Right ventricle myocardium superior (tissue), 1 donor: ENCODE measurements at places on chromosomes 2 and 18. TPM values are rescaled to one million over a fixed set of nuclear protein-coding genes. Genes with fewer than 3 reads are reported as not detected.

DNA sequence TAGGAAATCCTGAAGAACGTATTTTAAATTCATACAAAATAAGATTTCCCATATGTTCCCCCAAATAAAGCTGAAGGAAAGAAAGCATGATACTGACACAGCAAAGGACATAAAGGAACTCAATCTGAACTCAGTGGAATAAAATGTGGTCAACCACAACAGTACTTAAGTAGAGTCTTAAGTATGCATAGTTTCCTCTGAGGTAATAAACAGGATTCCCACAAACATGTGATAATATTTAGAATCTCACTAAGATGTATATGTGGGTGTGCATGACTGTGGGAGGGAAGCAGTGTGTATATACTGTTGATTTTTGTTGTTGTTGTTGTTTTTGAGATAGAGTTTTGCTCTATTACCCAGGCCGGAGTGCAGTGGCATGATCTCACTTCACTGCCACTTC, 69.3 kb downstream of the NOL10 start:
- DNase-seq = no peak

GRCh38 chr2:176126929-176127773, 2.4 kb upstream of the HOXD8 start:
- DNase-seq = peak; percentile 66

DNA sequence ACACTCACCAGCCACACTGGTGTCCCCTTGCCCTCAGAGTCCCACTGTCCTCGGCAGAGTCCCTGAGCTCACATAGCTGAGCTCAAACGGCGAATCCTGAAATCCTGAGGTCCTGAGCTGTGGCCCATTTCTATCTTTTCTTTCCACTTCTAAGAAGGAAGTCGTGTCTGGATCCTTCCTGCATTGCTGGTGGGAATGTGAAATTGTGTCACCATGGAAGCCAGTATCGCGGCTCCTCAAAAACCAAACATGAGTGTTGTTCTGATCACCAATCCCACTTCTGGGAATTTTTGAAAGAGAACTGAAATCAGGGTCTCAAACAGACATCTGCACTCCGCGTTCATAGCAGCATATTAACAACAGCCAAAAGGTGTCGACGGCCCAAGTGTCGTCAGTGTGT, 244.7 kb downstream of the EIPR1 start:
- DNase-seq = no peak

- no peak for DNase-seq
These were observed 57.8 kb downstream of the CYB5A start for GRCh38 chr18:74233933-74234325.

GRCh38 chr2:198697218-198697617, 760.5 kb downstream of the SATB2 start:
- DNase-seq = no peak

GRCh38 chr2:114724454-114724853, 282.0 kb downstream of the DPP10 start:
- DNase-seq = no peak

GRCh38 chr2:200944467-200945394, 18.7 kb downstream of the ORC2 start:
- no peak for DNase-seq

- no peak for DNase-seq
These were observed 383.7 kb downstream of the SOCS6 start for GRCh38 chr18:70672581-70672980.

- peak; percentile 62 for DNase-seq
These were observed 157.8 kb downstream of the BCL2 start for GRCh38 chr18:63161761-63162195.

GRCh38 chr2:234840336-234840735, 111.5 kb upstream of the SH3BP4 start:
- no peak for DNase-seq

DNA sequence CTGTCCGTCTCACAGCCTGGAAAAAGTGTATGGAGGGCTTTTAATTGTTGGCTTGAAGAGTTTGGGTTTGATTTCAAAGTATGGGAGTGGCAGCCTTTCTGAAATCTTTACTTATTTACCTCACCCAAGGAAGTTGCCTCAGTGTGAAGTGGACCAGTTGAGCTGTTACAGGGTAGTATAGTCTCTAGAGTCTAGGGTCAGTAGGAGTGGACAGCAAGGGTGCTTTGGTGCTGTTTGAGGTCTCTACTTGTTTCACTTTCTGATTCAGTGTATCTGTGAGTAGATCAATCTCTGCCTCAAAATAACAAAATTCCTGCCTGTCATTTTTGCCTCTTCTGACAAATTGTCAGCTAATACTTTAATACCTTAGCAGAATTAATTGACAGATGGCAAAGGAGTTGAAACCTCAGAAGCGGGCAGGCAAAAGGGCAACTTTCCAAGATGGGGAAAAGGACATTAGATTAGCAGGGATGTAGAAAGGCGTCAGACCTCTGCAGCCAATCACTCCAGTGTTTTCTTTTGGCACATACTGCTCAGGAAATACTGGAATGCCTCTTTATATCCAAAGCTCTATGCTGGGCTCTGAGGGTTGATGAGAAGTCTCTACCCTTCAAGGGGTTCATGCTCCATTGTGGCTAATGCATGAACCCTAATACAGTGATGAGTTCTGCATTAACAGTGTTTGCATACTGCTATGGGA, 5.9 kb downstream of the RIOK3 start:
- DNase-seq = no peak

DNA sequence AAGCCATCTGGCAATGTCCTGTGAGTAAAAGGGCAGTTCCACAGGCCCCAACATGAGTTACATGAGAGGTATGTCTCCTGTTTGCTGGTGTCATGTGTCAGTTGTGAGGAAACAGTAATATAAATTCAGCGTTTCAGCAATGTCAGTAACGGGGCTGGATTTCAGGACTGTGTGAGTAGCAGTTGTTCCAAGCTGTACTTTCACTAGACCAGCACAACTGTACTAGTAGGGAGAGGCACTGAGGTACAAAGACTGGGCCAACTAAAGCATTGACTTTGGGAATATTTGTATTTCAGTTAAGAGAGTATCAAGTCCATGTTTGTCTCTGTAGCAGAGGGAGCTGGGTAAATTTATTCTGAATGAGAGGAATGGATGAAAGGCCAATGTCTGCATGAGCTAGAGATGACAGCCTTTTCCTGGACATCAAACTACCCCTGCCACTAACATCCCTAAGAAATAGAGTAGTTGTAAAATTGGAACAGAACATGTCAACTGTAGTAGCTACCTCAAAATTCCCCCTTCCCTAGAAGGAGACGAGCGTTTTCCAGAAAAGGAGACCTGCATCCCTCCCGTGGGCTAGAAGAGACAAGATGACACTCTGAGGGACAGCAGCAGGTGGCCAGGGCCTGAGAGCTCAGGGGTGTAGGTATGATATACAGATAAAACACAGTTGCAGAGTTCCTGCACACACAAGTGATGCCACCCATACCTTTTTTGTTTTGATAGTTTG, 24.4 kb downstream of the EIF4E2 start:
- DNase-seq = no peak

GRCh38 chr2:216281876-216282275, 90.4 kb downstream of the MARCHF4 start:
- DNase-seq = no peak

- no peak for DNase-seq
These were observed 101.7 kb downstream of the TTC32 start for GRCh38 chr2:19799881-19800780.

DNA sequence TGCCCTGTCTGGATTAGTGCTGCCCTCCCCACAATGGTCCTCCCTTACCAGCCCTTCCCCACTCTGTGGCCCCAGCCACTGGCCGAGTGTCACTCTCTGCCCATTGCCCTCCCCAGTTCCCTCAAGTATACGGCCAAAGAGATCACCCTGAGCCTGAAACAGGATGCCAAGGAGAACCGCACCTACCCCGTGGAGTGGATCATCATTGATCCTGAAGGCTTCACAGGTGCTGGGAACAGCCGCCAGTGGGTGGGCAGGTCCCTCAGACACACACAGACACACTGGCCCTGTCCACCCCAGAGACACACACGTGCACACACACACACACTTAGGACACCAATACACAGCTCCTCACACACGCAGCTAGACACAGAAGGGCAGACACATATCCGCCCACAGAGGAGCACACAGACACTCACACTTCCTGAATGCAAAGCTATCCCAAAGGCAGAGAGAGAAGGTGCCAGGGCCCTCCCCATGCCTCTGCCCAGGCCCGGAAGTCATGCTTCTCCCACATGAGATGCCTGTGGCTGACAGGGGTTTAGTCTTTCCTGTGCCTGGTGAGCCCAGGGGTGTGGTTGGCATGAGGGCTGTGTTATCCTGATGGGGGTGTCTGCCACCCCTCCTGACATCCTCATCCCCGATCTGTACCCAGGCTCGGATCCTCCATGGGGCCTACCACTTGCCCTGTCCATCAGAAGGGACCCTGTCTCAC, 2.9 kb downstream of the CHRND start:
- peak; percentile 19 for DNase-seq

DNA sequence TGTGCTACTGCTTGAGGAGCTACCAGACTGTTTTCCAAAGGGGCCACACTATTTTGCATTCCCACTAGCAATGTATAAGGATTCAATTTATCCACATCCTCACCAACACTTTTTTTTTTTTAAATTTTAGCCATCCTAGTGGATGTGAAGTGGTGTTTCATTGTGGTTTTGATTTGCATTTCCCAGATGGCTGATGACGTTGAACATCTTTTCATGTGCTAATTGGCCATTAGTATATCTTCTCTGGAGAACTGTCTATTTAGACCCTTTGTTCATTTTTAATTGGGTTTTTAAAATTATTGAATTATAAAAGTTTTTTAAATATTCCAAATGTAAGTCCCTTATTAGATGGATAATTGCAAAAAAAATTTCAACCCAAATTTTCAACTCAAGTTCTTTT, 121.1 kb downstream of the MAPK4 start:
- no peak for DNase-seq

DNA sequence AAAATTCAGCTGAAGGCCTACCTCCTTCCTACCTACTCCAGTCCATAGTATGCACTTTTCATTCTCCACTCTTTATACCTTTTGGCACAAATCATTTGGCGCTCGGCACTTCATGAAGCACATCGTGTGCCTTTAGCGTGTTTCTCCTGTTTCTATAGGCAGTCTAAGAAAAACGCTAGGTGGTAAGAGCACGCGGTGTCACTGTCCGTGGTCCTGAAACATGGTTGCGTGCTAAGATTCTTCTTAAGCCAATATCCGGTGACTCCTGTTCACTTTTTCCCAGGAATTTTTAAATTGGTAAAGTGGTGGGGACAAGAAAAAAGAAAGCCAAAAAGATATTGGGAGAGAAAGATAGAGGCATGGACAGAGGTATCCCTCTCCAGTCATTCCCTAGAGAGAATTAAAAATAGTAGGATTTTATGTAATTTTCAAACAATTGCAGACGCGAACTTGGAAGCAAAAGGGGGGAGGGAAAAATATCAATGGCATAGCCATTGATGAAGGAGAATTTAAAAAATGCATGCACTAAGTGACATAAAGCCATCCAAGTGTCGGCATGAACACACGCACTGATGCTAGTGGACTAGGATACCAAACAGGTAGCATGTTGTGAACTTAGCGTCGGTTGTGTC, 1.4 kb upstream of the CTNNA2 start:
- DNase-seq = no peak

- DNase-seq = no peak
These were observed 96.5 kb upstream of the PIEZO2 start for GRCh38 chr18:11245879-11246278.

GRCh38 chr2:101205521-101206479, 46.9 kb upstream of the CNOT11 start:
- peak; percentile 51 for DNase-seq

- DNase-seq = no peak
These were observed 13.4 kb downstream of the CNOT9 start for GRCh38 chr2:218582076-218582475.

DNA sequence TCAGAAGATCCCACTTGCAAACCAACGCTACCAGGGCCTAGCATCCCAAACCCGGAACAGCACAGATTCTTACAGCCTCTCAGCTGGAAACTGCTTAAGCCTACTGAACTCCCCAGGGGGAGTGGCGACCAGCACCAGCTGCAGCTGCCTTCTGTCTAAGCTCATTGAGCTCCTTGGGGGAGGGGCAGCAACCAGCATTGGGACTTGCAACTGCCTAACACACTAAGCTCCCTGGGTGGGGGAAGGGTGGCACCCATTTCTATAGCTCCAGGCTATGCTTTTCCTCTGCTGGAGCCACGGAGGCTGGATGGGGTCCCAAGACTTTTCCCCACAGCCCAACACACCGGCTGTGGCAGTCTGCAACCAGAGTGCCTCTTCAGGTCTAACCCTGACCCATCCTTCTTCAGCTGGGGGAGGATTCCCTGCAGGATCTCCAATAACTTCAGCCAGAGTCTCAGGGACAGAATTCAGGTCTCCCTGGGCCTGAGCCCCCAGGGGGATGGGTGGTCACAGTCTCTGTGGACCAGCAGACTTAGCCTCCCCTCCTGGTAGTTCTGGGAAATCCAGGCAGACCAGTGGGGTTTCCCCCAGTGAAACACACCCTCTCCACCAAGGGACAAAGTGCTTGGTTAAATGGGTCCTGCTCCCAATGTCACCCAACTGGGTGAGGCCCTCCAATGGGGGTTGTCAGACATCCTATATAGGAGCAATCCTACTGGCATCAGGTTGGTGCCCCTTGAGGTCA, 45.9 kb upstream of the ITGA4 start:
- no peak for DNase-seq

GRCh38 chr2:23507267-23508065, 122.5 kb downstream of the KLHL29 start:
- no peak for DNase-seq

GRCh38 chr2:118994172-118994700, 52.2 kb downstream of the MARCO start:
- DNase-seq = no peak

GRCh38 chr2:212135739-212136138, 402.9 kb downstream of the ERBB4 start:
- DNase-seq = no peak

FMNL2 gene
- 6.1 TPM for total RNA-seq

AQP12A gene
- total RNA-seq = not detected

CFAP65 gene
- not detected for total RNA-seq

ZSWIM2 gene
- total RNA-seq = not detected

TBR1 gene
- not detected for total RNA-seq

ITGB1BP1 gene
- total RNA-seq = 97.0 TPM

CRYGD gene
- total RNA-seq = not detected

BARD1 gene
- 10.0 TPM for total RNA-seq

GNAL gene
- 5.1 TPM for total RNA-seq

ICA1L gene
- 5.1 TPM for total RNA-seq

DCDC2C gene
- not detected for total RNA-seq

AKAIN1 gene
- not detected for total RNA-seq

CIB4 gene
- not detected for total RNA-seq

LOXHD1 gene
- total RNA-seq = 0.62 TPM

CD8A gene
- 0.51 TPM for total RNA-seq
